ENCODE measurements at places on chromosomes 6 and 20.
A peak's percentile ranks its signal among the peaks of the same experiment; 100 is the strongest.

GRCh38 chr6:167079853-167080297 is 43.0 kb upstream of the CCR6 start:
- no peak for DNase-seq

GRCh38 chr20:49593466-49594142 is 25.7 kb upstream of the PTGIS start:
- DNase-seq = no peak

DNA sequence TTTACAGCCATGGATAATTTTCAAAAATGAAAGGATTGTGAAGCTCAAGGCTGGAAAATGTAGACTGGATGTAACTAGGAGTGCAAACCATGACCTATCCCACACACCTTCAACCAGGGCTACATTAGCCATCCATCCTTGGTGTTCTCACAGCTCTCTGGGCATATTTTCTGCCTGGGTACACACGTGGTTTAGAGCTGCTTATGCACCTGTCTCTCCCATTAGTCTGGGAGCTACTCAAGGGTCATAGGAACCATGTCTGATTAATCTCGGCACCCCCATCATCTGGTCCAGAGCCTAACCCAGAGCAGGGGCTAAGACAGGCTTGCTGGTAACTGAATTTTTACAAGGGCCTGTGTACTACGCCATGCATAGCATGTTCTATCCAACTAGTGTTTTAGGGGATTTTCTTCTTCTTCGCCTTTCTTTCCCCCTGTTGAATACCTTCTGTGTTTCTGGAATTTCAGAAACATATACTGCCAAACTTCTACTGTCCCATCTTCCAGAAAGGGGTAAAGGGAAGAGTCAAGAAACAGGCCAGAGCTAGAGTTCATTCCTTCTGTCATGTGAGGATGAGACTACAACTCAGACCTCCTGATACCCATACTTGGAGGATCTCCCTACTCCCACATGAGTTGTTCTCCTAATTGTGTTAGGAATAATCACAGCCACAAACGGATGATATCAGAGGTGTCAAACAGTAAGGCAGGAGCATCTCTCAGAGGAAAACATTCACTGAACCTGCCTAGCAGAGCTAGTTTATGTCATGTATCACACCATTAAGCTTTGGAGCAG is 25.4 kb upstream of the FAM83C start:
- no peak for DNase-seq

DNA sequence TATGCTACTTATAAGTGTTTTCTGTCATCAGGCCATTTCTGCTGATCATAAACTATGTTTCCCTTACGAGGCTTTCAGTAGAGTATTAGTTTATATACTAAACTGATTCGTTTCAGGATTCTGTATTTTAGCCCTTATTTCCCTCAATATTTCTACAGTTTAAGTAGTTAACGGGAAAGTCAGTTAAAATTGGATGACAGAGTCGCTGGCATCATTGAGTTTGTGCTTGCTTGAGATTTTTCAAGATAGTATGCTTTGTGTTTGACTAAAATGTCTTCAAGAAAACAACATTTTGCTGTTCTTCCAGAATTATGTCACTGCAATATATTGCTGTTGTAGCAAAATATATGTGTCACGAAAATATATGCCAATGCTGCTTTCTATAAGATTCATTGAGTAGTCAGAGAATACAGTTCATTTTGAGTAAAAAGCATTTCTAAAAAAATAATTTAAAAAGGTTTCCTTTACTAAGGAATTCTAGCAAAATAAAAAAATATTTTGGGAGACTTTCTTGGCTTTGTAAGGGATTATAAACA is 51.4 kb downstream of the NCOA7 start:
- DNase-seq = no peak

DNA sequence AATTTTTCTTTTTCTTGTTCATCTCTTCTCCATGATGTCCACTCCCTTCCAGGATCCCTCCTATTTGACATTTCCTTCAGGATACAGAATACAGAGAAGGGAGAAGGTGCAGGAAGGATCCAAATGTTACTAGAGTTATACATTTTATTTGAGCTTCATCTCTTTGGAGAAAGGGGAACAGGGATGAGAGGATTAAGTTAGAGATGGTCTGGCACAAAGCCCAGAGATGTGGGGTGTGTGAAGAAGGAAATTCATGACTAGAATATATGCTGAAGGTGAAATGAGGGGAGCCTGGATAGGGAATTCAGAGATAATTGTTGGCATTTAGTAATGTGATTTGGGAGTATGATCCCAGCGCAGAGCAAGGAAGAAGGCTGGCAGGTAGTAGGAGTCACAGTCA is 22.5 kb upstream of the SRPK1 start:
- DNase-seq = no peak

GRCh38 chr20:58638467-58639181 is 12.5 kb upstream of the STX16 start:
- no peak for DNase-seq

DNA sequence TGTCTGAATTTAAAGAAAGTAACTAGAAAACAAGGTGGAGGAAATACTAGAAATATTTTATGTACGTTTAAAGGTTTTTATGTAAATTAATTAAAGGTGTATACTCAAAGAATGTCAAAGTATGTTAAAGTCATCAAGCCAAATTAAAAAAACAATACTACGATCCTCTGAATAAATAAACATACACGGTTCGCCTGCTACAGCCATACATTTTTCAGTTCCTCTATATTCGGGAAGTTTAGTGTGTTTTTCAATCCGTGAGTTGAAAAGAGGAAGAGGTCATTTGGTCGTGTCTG is 626 bp downstream of the STX7 start:
- no peak for DNase-seq

DNA sequence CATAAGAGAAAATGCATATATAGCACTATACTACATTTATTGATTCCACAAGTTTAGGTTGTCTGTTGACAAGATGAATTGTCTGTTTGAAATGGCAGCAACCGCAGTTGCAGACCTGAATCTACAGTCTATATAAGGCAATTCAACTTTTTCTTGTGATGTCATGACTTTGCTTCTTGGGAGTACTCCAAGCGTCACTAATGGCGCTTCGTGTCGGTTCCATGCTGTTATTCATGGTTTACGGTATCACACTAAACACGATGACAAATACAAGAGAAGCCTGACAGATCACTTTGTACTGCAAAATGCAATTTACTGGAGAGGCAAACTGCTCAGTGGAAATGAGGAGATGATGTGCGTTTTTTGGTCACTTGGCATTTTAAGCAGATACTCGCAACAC is 280.3 kb upstream of the TCF21 start:
- no peak for DNase-seq

GRCh38 chr20:5705827-5706226 is 44.4 kb upstream of the SHLD1 start:
- no peak for DNase-seq

DNA sequence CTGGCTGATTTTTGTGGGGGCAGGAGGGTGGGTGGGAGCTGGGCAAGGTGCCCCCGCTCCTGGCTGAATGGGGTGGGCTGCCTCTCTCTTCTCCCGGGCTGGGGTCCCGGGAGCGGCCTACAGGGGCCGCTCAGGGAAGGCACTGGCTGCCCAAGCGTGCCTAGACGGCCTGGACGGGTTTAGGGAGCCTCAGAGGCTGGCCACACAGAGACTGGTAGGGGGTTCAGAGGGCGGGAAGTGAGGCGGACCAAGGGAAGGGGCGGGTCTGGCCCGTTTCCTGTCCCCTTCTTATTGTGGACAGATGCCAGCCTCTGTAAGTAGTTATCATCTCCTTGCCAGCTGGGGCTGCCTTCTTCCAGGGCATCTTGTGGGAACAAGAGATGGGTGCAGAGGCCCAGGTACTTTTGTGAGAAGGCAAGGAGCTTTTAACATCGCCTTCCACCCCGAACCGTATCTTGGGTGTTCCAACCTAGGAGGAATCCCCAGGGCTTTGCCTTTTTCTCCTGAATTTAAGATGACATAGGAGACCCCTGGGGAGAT is 437 bp downstream of the CD40 start:
- DNase-seq = no peak

DNA sequence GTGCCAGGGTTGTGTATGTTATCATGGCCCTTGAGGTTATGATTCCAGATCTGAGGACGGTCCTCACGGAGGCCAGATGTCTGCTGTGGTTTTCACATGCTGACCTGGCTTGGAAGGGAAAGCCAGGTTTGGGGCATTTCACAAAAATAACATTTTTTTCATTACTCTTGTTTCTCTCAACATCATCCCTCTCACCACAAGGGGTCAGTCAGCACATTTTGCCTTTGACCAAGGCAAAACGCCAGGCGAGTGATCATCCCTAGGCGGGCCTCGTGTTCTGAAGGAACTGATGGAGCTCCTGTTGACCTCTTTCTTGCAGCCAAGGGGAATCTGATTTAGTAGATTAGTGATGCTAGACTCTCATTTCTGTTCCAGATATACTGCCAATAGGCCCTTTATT is 133.5 kb downstream of the TBC1D7 start:
- no peak for DNase-seq

- DNase-seq = no peak
Observed at GRCh38 chr20:20019123-20019522, 2.0 kb downstream of the NAA20 start.

GRCh38 chr6:72283571-72283970 is 338.3 kb upstream of the KCNQ5 start:
- no peak for DNase-seq

GRCh38 chr6:149834513-149835481 is 29.4 kb downstream of the LRP11 start:
- DNase-seq = peak; percentile 65

GRCh38 chr6:26472549-26473290 is 15.0 kb downstream of the BTN2A1 start:
- no peak for DNase-seq

DNA sequence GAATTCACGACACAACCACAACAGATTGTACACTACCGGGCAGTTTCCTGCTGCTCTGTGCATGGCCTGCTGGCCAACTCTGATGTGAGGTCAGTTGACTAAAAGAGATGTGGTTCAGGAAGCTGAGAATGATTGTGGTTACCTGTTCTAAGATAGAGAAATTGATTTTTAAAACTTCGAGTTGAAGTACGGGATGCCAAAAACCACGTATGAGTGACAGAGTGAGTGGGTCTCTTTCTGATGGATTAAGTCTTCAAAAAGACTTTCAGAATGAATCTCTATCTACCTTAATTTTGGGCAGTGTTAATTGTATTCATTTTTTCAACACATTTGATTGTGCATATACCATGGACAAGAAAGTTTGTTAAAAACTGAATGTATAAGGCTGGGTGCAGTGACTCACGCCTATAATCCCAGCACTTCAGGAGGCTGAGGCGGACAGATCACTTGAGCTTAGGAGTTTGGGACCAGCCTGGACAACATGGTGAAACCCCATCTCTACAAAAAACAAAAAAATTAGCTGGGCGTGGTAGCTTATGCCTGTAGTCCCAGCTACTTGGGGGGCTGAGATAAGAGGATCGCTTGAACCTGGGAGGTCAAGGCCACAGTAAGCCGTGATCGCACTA is 121.2 kb downstream of the SGK1 start:
- no peak for DNase-seq

DNA sequence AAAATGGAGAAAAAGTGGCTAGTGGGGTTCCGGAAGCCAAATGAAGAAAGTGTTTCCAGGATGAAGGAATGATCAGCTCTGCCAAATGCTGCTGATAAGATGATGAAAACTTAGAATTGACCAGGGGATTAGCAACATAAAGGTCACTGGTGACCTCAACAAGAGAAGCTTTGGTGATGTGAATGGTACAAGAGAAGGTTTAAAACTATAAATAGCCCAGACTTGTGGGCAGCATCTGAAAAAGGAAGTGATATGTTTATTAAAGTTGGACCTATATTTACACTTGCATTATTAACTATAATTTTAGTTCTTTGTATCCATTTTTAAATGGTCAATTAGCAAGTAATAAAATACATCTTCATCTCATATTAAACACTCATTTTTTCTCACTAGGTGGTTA is 45.1 kb downstream of the CGA start:
- no peak for DNase-seq

DNA sequence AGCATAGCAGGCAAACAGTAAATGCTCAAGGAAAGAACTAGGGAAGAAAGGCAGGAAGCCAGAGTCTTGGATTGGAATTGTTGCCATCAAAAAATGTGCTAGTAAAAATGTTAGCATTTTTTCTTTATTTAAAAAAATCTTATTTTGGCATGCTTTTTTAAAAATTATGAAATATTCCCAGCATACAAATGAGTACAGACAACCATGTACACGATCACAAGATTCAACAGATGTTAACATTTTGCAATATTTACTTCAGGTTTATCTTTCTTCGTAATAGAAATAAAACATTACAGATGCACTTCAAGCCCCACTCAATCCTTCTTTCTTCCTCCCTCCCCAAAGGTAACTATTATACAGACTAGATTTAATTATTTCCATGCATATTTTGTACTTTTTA is 27.4 kb upstream of the NOP56 start:
- DNase-seq = no peak

DNA sequence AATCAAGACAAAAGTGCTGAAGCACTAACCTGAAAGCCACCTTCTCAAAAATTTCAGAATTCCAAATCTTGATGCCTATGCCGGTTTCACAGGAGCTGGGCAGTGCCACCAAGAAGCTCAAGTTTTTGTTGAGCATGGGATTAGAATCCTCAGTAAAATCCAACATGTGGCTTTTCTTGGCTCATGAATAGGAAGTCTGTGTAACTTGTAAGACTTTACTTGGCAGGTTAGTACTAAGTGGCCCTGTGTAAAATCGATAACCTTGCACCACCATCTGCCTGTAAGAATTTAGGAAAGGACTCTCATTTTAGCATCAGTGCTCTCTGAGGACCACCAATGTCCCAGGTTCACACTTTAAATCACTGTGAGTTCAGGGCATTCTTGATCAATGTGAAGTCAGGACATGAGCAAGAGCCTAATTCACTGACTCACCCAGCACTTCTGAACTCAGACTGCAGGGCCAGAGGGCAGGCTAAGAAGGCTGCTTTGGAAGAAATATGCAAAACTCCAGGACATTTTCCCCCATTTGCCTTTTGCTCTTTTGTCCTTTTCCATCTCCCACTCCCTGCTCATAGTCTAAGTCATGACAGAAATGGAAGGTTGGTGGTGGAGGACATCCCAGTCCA is 113.2 kb downstream of the EDN1 start:
- DNase-seq = no peak

- DNase-seq = no peak
Observed at GRCh38 chr6:138272533-138273315, 54.4 kb upstream of the PBOV1 start.

GRCh38 chr6:106790149-106790770 is 160.9 kb downstream of the QRSL1 start:
- no peak for DNase-seq

GRCh38 chr20:1811621-1812498 is 83.3 kb upstream of the SIRPA start:
- no peak for DNase-seq

Data from left renal cortex interstitium (tissue), 4 donors.